ENCODE measurements at places on chromosomes 16 and 17.

GRCh38 chr17:58528443-58528842 is 14.0 kb upstream of the MTMR4 start:
- DNase-seq: no peak

GRCh38 chr16:3797473-3797872 is 80.1 kb upstream of the TRAP1 start:
- no peak for DNase-seq

DNA sequence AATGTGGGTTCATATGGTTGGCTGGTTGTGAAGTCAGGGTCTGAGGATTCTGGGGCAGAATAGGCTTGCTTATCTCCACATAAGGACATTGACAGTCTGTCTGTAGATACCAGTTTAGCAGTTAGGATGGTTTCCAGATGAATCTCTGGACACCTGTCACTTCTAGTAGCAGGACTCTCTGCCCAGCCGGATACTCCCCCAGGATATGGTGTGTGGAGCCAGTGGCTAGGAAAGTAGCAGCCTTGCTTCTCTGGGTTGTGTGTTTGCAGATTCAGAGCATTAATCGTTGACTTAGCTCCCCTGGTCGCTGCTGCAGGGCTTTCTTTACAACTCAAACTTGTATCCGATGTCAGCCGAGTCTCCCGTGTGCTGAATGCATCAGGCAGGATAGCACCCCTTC is 45.2 kb downstream of the CLEC16A start:
- DNase-seq: no peak

GRCh38 chr17:76988796-76989195 is 120.6 kb downstream of the MGAT5B start:
- no peak for DNase-seq

DNA sequence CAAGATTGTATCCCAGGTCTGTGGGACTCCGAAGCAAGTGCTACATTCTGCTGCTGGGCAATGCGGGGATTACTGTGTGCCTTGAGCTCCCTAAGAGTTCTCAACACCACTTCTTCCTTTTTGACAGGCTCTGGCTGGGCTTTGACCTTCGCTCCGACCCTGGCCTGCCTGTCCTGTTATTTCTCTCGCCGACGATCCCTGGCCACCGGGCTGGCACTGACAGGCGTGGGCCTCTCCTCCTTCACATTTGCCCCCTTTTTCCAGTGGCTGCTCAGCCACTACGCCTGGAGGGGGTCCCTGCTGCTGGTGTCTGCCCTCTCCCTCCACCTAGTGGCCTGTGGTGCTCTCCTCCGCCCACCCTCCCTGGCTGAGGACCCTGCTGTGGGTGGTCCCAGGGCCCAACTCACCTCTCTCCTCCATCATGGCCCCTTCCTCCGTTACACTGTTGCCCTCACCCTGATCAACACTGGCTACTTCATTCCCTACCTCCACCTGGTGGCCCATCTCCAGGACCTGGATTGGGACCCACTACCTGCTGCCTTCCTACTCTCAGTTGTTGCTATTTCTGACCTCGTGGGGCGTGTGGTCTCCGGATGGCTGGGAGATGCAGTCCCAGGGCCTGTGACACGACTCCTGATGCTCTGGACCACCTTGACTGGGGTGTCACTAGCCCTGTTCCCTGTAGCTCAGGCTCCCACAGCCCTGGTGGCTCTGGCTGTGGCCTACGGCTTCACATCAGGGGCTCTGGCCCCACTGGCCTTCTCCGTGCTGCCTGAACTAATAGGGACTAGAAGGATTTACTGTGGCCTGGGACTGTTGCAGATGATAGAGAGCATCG is 2.4 kb downstream of the SLC16A13 start:
- no peak for DNase-seq

GRCh38 chr17:64741038-64741641 is 79.0 kb upstream of the SMURF2 start:
- DNase-seq: no peak

DNA sequence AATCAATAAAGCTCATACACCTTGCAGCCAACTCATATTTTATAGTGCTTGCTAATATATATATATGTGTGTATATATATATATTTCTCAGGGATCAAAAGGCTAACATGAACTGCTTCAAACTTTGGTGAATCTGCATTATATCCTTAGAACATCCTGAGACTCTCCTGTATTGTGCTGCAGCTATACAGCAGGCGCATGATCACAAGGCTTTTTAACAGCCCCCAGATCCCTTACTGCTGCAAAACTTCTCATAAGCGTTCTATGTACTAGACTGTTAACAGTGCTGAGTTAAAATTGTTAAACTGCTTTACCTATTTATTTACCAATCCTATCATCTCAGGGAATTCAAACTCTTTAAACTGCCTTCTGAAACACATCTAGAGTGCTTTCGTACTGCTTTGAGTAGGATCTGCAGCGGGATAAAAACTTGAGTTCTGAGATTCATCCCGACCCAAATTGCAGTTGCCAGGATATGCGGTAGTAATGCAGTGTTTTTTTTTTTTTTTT is 1.3 kb downstream of the GPATCH8 start:
- DNase-seq: no peak

GRCh38 chr16:83231729-83232128 is 576.0 kb upstream of the HSBP1 start:
- no peak for DNase-seq

- no peak for DNase-seq
Observed at GRCh38 chr16:17380613-17381012, 90.1 kb downstream of the XYLT1 start.

GRCh38 chr17:79618383-79619067 is 7.7 kb upstream of the RBFOX3 start:
- no peak for DNase-seq

- no peak for DNase-seq
Observed at GRCh38 chr17:6749519-6749918, 6.3 kb upstream of the XAF1 start.

DNA sequence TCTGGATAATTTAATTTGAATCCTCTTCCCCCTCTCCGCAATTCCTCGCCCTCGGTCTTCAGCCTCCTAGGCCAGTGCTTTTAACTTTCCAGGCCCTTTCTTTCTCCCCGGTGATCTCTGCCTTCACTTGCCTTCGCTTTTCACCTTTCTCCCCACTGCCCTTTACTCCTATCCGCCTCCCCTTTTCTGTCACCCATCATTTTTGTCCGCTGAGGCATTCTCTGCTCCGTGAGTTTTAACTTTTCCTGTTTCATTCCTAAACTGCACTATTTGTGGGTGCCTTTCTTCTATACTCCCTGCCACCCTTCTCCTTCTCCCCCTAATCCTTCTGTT is 729 bp downstream of the LONP2 start:
- no peak for DNase-seq

DNA sequence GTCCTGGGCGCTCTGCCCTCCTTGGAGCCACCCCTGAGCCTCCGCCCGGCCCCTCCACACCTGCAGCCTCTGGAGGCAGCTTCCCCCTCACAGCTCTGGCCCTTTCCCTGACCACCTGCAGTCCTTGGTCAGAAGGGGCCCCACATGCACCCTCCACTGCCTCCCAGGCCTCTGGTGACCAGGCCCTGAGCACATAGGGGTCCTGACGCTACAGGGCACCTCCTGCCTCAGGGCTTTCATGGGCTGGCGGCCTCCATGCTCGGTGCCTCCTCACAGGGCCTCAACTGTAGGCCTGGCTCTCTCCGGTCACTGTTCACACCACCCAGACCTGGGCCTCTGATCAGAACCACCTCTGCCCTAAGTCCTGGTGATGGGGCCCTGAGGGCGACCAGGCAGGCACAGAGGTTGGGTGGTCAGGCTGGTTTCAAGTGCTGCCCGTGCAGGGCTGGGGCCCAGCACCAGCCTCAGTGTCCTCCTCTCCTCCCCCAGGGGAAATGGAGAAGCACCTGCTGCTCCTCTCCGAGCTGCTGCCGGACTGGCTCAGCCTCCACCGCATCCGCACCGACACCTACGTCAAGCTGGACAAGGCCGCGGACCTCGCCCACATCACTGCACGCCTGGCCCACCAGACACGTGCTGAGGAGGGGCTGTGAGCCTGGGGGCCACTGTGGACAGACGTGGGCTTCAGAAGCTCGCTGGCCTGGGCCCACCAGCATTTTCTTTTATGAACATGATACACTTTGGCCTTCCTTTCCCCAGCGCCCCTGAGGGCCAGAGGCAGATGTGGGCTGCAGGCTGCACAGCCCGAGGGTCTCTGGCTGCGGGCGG is 3.9 kb downstream of the APRT start:
- no peak for DNase-seq

DNA sequence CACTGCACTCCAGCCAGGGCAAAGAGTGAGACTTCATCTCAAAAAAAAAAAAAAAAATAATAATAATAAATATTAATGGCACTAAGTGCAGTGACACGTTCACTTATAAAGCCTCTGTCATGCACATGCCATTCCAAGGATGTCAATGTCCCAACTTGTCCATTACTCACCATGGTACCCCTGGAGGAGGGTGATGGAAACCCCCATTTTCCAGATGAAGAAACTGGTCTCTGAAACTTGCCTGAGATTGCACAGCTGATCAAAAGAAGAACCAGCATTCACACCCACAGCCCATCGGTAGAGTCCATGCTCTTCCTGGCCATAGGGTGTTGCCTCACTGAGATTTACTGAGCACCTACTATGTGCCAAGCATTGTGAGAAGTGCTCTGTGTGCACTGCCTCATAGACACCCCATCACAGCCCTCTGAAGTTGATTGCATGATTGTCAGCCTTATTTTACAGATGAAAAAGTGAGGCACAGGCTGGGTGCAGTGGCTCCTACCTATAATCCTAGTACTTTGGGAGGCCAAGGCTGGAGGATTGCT is 123.7 kb downstream of the ABCC1 start:
- no peak for DNase-seq

DNA sequence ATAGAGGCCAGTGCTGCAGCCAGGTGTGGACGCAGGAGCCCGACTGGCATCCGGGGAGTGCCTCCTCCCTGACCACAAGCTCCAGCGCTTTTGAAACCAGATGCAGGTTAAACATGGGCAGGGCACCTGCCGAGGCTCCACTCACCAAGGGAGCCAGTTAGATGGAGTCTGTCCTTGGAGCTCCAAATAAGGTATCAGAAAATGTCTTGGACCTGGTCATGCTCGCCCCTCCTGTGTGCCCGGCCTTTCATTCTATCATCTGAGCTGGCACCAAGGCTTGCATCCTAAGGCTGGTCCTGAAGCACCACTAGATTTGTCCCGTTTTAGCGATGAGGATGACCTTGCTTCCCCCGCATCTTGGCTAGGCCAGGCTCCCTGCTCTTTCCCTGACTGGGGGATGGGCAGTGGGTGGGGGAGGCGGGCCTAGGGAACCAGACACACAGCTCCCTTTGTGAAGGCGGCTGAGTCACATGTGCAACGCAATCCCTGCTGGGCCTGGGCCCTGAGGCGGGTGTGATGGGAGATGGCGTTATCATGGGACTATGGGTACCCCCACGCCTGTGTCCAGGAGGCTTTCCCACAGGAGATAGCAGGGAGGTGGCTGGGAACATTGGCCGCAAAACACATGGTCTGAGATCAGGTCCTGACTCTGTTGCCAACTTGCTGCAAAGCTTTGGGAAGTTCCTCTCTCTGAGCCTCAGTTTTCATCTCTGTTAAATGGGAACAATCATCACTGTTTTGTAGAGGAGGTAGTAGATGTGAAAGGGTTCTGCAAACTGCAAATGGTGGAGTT is 5.0 kb upstream of the ADGRG1 start:
- DNase-seq: no peak

DNA sequence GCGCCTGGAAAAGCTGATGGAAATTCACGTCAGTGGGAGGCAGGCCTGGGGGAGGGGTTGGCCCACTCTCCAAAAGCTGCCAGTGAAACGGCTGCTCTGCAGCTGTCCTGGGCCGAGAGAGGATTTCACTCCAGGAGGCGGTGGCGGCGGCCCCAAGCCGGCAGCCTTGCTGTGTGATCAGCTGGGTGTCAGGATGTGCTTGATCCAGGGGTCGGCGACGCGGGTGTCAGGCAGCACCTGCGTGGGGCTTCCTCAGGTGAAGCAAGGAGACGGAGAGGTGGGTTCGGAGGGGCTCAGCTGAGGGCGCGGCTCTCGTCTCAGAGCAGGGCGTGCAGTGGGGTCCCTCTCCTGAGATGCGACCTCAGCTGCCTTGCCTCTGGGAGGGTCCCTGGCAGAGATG is 7.0 kb downstream of the CBFA2T3 start:
- DNase-seq: no peak

DNA sequence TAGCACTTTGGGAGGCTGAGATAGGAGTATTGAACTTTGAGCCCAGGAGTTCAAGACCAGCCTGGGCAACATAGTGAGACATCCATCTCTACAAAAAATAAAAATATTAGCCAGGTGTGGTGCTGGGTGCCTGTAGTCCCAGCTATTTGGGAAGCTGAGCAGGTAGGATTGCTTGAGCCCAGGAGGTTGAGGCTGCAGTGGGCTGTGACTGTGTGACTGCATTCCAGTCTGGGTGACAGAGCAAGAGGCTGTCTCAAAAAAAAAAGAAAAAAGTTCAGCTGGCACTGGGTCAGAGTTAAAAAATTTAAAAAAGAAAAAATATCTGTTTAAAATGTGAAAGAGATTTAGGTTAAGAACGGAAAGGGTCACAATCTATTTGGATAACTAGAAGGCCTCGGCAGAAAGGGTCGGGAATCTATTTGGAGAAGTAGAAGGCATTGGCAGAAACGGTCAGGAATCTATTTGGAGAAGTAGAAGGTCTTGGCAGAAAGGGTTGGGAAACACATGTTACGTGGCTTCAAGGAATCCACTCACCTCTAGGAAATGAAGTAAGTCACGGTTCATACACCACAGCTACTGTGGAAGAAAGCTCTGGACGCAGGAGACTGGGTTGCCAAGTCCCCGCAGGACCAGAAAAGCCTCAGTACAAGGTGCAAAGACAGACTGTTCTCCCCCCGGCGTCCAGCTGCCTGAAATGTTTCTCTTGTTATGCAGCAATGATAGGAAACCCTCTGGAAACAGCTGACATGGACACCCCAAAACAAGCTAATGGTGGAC is 25.3 kb downstream of the LMF1 start:
- DNase-seq: no peak

GRCh38 chr17:82234211-82235055 is 5.6 kb downstream of the SLC16A3 start:
- no peak for DNase-seq

DNA sequence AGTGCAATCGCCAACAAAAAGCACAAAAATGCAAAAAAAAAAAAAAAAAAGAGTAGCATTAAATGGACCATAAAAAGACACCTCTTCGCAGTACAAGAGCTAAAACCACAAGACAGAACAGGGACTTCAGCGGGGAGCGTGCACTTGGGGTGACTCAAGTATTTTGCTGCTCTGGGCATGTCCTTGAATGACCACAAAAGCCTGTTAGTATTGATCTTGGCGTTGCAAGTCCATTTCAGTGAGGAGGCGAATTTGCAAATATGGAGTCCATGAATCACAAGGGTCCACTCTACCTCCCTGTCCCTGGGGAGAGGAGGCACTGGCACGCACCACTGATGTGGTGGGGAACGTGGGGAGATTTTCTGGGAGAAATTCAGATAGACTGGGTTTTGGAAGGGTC is 78.9 kb downstream of the CNGB1 start:
- no peak for DNase-seq

- DNase-seq: no peak
Observed at GRCh38 chr17:57603978-57604377, 141.1 kb downstream of the CCDC182 start.

All from GM04503 (cell line).